Activated CD8-positive, alpha-beta memory T cell treated with anti-CD3 and anti-CD28 coated beads, Interleukin-2, amount 10 ng/mL, durations not matched to agents 7 days and 5 days (primary cell): ENCODE measurements at places on chromosomes 1 and 21.

DNA sequence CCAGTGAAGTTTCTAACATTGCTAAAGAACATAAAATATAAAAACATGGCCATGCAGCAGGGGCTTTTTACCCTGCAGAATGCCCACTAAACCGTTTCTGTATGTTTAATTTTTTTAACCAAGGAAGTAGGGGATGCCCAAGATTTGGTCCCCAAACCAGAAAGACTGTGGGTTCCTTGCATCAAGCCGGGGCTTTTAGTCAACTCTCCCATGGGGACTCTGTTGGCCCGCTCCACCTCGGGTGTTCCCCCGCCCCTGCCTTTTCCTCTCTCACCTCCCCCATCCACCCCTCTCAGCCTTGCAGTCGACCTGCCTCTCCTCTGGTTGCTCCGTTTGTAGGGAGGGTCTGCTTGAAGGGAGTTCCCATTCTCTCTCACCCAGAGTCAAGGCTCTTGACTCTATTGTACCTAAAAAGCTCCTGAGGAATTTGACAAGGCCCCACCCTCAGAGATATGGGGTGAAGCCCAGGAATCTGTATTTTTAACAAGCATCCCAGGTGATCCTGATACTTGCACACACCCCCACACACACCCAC is 117.5 kb downstream of the TOMM20 start:
- DNase-seq = peak; percentile 71

DNA sequence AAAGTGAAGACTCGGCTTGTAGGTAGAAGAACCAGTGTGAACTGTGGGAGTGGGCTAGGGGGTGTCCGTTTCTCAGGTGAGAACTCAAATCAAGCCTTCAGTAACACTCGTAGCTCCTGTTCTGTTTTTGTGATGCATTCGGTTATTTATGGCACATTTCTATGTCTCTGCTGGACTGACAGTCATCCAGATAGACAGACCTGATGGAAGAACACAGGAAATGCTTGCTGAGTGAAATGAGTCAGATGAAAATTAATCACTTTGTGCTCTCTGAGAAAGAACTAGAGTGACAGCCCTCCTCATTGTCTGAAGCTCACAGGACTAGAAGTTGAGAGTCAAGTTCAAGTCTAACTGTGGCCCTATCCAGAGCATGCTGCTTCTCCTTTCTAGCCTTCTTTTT is 360.1 kb upstream of the PLXNA2 start:
- no peak for DNase-seq

DNA sequence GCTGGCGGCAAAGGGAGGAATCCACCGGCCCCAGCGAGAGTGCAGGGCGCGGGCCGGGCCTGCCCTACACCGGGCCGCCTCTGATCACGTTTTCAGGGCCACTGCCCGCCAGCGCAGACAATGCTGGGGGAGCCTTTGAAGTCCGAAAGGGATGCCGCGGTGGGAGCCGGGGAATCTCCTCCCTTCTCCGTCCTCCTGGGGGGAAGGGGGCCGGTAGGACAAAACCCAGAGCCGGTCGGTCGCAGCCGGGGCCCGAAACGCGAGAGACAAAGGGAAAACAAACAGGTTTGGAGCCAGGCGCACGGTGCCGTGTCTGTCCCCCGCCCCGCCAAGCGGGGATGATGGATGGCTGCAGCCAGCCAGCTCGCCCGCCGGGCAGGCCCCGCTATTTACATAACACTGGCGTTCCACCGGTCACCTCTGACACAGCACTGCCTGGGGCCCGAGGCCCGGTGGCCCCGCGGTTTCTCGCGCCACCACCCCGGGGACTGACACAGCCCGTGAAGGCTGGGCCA is 92.0 kb downstream of the CASZ1 start:
- no peak for DNase-seq

GRCh38 chr1:35763201-35763600 is 6.6 kb downstream of the CLSPN start:
- no peak for DNase-seq

GRCh38 chr1:37691497-37692077 is 729 bp upstream of the CDCA8 start:
- DNase-seq = peak; percentile 59

- no peak for DNase-seq
These were observed 7.1 kb downstream of the UTS2 start for GRCh38 chr1:7845761-7846160.

DNA sequence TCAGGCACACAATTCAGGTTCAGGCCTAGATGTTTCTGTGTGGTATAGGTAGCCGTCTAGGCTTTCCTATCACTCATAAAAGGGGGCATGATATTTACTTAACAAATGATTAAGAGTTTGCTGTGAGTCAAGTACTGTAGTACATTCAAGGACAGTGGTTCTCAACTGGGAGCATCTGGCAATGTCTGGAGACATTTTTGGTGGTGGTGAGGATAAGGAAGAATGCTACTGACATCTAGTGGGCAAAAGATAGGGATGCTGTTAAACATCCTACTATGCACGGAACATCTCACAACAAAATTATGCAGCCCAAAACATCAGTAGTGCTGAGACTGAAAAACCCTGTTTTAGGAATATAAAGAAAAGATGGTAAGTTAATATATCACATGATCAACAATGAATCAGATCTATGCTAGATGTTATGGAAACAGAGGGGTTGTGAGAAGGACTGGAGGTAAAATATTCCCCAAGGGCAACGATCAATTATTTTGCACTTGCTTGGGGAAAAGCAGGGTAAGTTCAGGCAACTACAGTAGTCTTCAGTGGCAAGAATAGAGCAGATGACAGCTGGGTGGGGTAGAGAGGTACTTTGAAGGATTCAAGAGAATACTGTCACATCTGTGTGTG is 4.9 kb downstream of the DNTTIP2 start:
- no peak for DNase-seq

DNA sequence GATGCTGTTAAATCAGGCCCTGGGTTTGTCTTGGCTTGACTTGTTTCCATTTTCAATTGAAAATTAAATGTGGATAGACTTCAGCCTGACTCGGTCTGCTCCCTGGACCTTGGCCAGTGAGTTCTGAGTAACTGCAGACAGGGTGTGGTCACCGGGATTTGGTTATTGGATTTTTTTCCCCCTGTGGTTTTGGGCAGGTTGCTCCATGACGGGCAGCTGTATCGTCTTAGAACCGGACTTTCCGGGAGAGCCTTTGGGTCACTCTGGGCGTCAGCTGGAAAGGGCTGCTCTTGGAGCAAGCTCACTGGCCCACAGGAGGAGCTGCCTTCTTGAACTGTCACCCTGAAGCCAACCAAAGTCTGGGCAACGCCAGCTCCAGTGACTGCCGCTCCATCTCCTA is 75.0 kb downstream of the CLIC6 start:
- DNase-seq = no peak

DNA sequence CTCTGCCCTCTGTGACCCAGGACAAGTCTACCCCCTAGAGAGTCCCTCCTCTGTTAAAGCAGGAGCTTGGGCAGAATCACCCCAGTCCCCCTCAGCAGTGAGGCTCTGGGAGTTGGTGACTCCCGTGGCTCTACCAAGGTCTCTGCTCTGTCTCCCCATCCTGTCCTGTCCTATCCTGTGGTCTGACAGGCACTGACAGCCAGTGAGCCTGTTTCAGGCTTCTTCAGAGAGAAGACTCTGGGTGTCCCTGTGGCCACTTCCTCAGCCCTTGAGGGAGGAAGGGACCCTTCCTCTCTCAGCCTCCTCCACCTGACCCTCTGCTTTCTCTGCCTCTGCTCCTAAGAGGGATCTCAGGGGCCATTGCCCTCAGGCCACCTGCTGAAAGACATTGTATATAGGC is 148.7 kb downstream of the FCRL5 start:
- no peak for DNase-seq

DNA sequence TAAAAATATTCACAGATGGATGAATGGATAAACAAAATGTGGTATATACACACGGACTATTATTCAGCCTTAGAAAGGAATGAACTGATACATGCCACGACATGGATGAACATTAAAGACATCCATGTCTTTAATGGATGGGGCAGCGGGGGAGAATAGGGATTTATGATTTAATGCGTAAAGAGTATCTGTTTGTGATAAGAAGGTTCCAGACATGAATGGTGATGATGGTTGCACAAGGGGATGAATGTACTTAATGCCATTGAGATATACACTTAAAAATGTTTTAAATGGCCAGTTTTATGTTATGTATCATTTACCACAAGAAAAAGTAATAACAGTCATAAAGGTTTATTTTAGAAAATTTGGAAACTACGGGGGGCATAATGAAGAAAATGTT is 108.6 kb upstream of the WLS start:
- no peak for DNase-seq

DNA sequence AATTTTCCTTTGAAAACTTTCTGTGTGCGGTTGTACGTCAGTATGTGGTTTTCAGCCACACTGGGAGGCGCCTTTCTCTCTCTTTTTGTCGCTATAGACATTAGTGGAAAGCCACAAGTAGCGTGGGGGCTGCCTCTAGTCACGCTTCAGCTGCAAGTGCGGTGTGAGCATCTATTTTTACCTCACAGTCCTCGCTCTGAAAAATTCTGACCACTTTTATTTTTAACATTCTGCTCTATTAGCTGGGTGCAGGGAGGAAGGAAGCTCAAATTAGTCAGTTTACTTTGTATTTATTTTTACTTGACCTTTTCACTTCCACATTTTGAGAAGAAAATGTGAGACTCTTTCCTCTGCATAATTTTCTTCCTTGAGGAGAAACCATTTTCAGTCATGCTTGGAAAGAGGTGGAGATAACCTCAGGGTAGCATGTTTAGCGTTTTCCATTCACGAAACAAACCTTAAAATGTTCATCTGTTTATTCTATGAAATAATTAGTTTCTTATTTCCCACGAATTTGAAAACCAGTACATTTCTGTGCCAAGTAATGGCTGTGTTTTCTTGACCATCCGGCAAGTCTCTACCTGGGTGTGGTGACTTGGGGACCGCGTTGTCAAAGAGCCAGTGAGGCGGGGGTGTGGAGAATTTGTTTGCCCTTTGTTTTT is 35.6 kb downstream of the ADARB1 start:
- peak; percentile 74 for DNase-seq

DNA sequence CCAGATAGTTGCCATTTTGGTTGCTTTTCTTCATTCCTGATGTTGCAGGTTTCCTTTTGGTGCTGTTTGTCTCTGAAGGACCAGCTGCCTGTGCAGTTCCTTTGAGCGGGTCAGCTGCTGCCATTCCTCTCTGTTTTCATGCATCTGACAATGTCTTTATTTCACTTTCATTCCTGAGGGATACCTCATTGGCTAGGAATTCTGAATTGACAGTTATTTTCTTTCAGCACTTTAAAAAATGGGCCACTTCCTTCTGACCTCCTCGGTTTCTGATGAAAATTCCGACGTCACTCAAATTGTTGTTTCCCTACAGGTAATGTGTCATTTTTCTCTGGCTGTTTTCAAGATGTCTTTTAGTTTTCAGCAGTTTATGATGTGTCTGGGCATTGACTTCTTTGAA is 24.8 kb downstream of the CCSAP start:
- DNase-seq = no peak

DNA sequence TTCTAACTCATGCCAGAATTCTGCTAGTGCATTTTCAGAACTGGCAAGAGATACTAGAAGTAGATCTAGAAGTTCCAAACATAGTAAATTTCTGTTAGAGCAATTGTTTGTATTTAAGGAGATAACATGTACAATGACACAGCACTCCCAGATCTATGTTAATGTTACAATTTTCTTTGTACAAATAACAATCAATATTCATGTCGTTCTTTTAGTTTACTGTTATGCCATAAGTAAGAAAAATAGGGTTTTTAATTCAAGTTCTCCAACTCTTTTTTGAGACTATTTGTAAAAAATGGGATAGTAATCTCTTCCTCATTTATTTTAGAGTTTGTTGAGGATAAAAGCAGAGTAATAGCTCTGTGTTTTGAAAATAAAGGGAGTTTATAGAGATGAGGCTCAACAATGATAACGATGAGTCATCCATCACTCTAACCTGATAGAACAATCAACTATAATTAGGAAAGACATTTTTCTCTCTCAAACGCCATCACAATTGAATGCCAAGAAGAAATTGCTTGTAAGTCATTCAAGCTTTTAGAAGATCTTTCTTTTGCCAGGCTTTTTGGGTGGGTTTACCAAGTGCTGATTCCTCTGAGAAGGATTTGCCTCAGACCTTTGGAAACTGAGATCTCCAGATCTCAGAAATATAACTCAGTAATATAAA is 638 bp downstream of the CD84 start:
- DNase-seq = no peak

DNA sequence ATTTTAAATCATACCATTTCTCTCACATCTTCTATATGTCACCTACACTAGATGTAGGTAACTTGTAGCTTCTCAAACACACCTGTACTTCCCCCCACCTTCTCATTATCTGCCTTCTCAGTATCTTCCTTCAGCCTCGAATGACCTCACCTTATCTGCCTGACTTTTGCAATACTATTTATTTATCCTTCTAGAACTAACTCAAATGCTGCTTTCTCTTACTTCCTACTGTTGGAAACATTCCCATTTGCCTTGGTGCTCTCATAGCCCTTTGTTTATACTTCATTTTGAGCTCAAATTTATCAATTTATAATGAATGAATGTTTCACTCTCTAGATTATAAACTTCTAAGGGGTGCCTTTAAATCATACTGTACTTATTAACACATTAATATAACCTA is 50.4 kb upstream of the KIAA1614 start:
- no peak for DNase-seq

GRCh38 chr1:161791904-161792655 is 26.0 kb downstream of the ATF6 start:
- no peak for DNase-seq

DNA sequence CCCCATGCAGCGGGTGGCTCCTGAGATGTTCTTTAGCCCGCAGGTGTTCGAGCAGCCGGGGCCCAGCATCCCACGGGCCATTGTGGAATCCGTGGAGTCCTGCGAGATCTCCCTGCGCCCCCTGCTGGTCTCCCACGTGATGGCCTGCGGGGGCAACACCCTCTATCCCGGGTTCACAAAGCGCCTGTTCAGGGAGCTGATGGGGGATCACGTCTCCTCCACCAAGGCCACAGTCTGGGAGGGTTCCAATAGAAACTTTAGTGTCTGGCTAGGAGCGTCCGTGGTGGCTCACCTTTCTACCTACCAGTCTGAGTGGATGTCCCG is 71.0 kb downstream of the ACTL8 start:
- no peak for DNase-seq

DNA sequence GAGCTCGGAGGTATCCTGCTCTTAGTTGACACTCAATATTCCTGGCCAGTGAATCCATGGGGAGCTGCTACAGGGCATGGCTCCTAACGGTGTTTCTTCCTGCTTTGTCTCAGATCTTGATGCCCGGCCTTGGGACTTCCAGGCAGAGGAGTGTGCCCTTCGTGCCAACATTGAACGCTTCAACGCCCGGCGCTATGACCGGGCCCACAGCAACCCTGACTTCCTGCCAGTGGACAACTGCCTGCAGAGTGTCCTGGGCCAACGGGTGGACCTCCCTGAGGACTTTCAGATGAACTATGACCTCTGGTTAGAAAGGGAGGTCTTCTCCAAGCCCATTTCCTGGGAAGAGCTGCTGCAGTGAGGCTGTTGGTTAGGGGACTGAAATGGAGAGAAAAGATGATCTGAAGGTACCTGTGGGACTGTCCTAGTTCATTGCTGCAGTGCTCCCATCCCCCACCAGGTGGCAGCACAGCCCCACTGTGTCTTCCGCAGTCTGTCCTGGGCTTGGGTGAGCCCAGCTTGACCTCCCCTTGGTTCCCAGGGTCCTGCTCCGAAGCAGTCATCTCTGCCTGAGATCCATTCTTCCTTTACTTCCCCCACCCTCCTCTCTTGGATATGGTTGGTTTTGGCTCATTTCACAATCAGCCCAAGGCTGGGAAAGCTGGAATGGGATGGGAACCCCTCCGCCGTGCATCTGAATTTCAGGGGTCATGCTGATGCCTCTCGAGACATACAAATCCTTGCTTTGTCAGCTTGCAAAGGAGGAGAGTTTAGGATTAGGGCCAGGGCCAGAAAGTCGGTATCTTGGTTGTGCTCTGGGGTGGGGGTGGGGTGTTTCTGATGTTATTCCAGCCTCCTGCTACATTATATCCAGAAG is 16.7 kb downstream of the ALX3 start:
- DNase-seq = peak; percentile 74
